ENCODE measurements at places on chromosomes 3 and 15.

- DNase-seq, result no peak
These were observed 99.2 kb downstream of the CACNA1D start for GRCh38 chr3:53593611-53594010.

GRCh38 chr3:169964176-169964575 is 2.4 kb upstream of the SEC62 start:
- no peak for DNase-seq

DNA sequence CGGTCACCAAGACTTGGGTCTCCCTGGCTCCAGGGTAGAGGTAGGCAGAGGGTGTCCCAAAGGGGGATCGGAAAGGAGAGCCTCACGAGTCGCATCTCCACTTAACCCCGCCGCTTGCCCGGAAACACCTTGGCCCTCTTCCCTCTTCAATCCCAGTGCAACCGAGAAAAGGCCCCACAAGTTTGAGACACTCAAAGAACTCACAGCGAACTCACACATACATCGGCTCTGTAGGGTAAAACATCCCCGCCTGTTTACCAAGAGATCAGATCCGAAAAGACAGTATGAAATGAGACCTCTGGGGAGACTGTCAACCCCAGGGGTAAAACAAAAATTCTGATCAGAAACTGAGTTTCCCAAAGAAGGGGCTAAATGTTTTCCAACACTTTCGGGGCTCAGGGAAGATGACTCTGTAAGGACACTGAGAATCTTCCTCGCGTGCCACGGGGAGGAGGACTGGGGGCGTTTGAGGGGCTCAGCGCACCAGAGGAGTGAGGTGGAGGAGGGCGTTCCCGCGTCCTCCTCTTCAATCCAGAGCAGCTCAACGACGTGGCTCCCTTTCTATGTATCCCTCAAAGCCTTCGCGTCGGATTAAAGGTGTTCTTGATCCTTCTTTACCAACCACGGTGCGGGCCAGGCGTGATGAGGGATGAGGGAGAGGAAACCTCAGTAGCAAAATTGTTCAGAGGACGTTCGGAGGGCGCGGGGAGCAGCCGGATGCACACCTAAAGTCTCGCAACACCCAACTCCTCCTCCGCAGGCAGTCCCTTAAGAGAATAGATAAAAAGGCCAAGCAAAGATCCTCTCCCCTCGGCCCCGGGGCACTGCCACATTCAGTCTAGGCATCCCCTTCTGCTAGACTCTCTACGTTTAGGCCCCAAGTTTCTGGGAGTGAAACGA is 3.7 kb downstream of the WNT5A start:
- peak; percentile 27 for DNase-seq

GRCh38 chr3:12741209-12741608 is 17.9 kb downstream of the TMEM40 start:
- DNase-seq, result no peak

- no peak for DNase-seq
These were observed 25.1 kb upstream of the GOLGA8B start for GRCh38 chr15:34608517-34608916.

GRCh38 chr3:33717616-33717865 is 513 bp downstream of the CLASP2 start:
- no peak for DNase-seq

DNA sequence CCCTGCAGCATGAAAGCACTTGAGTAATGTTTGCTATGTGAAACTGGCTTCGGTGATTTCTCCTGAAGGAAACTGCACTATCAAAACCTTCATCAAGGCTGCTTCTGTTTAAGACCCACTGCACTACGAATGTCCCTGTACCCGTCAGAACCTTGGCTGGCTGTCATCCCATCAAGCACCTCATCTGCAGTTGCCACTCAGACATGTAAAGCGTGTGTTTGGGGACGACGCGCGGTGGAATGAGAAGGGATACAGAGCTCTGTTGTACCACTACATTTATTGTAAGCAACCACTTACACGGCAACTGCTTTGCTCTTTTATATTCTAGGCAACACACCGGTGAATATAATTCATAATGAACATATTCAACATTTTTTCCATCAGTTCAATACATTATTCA is 147.6 kb downstream of the TIGIT start:
- no peak for DNase-seq

GRCh38 chr3:155640098-155640497 is 104.8 kb downstream of the PLCH1 start:
- no peak for DNase-seq

- no peak for DNase-seq
These were observed 336.0 kb upstream of the TRIM42 start for GRCh38 chr3:140341817-140342403.

GRCh38 chr15:26235864-26236263 is 372.7 kb upstream of the ATP10A start:
- DNase-seq, result no peak

- DNase-seq, result no peak
These were observed 65.9 kb upstream of the NTRK3 start for GRCh38 chr15:88322461-88322860.

- no peak for DNase-seq
These were observed 25.8 kb downstream of the COLQ start for GRCh38 chr3:15495461-15496340.

- DNase-seq, result no peak
These were observed 13.7 kb downstream of the FOXB1 start for GRCh38 chr15:60017538-60018520.

GRCh38 chr3:38738630-38739395 is 77.2 kb downstream of the SCN10A start:
- DNase-seq, result peak; percentile 58

GRCh38 chr3:190912736-190913135 is 50.2 kb upstream of the GMNC start:
- DNase-seq, result no peak

- no peak for DNase-seq
These were observed 250.7 kb upstream of the ROBO2 start for GRCh38 chr3:76789237-76789636.

GRCh38 chr3:115804713-115805119 is 181.4 kb downstream of the GAP43 start:
- no peak for DNase-seq

DNA sequence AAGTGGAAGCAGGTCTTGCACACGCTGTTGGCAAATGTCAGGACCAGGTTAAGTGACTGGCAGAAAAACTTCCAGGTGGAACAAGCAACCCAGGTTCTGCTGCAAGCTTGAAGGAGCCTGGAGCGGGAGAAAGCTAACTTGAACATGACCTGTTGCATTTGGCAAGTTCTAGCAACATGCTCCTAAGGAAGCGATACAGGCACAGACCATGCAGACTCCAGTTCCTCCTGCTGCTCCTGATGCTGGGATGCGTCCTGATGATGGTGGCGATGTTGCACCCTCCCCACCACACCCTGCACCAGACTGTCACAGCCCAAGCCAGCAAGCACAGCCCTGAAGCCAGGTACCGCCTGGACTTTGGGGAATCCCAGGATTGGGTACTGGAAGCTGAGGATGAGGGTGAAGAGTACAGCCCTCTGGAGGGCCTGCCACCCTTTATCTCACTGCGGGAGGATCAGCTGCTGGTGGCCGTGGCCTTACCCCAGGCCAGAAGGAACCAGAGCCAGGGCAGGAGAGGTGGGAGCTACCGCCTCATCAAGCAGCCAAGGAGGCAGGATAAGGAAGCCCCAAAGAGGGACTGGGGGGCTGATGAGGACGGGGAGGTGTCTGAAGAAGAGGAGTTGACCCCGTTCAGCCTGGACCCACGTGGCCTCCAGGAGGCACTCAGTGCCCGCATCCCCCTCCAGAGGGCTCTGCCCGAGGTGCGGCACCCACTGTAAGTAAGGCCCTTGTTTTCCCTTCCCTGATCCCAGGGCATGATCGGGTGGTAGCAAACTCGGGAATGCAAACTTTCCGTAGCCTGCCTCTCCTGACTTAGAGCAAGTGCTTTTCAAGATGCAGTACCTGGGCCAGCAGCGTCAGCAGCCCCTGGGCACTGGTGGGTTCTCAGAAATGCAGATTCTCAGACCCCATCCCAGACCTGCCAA is 759 bp downstream of the GALNT15 start:
- DNase-seq, result no peak

DNA sequence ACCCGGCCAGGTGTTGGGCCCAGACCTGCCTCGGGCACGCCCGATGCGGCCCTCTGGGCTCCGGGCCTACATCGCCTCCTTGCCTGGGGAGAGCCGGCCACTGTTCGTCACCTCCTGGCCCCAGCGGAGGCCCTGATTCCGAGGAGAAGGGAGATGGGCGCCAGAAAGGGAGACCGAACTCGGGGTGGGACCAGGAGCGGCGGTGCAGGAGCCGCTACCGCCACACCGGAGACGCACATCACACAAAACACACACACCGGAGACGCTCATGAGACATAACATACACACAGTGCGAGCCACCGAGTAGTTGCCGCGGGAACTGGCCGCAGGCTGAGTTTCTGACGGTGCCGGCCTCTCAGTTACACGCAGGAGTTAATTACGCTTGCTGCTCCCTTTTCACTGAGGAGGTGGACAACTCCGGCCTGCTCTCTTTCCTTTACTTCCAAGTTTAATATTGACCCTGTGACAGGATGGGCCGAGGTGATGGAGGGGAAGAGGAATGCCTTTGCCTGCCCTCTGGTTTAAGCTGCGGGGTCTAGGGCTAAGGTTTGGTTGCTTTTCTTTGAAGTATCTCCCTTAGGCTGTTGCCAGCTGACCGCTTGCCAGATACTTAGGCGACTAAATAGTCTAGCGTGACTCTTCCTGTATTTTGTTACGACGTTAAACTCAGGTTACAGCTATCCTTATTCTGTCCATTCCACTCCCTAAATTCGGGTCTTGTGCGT is 570 bp downstream of the PCNP start:
- peak; percentile 17 for DNase-seq

GRCh38 chr15:65942436-65942835 is 73.1 kb downstream of the RAB11A start:
- no peak for DNase-seq

DNA sequence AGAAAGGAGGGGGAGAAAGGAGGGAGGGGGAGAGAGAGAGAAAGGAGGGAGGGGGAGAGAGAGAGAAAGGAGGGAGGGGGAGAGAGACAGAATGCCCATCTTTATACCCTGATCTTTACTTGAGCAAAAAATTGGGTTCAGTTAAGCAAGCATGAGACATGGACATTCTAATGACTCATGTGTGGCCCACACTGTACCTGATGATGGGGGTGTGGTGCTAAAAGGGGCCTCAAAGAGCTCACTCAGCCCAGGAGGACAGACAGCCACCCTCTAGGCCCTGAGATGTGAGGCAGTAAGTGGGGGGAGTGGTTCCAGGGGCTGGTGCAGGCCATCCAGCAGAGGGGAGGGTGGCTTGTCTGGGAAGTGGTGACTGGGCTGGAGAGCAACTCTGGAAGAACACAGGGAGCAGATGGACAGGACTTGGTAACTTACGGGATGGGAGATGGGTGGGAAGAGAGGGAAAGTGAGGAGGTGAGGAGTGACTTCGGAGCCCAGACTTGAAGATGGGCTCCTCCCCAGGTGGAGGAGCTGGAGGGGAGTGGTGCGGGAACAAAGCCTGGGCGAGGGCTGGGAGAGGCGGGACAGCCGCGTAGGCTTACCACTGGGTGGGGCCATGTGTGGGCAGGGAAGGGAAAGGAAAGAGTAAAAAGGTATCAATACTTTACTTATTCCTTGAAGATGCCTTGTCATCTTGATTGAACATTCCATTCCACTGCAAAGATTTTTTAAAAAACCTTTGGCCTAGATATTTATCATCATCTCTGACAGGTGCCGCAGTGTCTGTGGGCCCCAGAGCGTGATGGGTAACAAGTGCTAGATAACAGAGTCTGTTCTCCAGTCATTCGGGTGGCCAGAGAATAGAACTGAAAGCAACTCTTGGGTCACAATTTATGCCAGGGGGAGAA is 32.3 kb downstream of the TSPAN3 start:
- DNase-seq, result no peak

GRCh38 chr3:195013411-195014361 is 257.3 kb downstream of the XXYLT1 start:
- no peak for DNase-seq

Measured in neuronal stem cell (in vitro differentiated cells).